Ecto neural progenitor cell (in vitro differentiated cells): ENCODE measurements at places on chromosomes 6 and 20.

GRCh38 chr20:41055679-41056078 is 27.1 kb downstream of the TOP1 start:
- DNase-seq, result no peak

GRCh38 chr6:95365454-95365853 is 211.9 kb upstream of the MANEA start:
- DNase-seq, result no peak

- DNase-seq, result no peak
Observed at GRCh38 chr20:11726026-11726425, 191.7 kb upstream of the BTBD3 start.

DNA sequence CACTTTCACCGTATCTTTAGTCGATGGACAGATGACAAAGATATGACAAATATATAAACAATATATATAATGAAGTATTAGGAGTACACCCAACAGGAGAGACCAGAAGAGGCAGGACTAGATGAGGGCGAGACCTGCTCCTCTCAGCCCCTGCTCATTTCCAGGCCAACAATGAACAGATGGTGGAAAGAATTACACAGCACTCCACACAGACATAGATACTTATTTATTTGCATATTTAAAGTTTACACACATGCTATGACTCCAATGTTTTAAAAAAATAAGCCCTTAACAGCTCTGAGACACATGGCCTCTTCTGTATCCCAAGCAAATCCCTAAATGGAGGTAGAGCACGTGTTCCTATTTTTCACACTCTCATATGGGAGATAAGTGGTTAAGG is 10.4 kb downstream of the FAM210B start:
- DNase-seq, result no peak

- no peak for DNase-seq
Observed at GRCh38 chr6:52596371-52597028, 19.6 kb upstream of the TRAM2 start.

DNA sequence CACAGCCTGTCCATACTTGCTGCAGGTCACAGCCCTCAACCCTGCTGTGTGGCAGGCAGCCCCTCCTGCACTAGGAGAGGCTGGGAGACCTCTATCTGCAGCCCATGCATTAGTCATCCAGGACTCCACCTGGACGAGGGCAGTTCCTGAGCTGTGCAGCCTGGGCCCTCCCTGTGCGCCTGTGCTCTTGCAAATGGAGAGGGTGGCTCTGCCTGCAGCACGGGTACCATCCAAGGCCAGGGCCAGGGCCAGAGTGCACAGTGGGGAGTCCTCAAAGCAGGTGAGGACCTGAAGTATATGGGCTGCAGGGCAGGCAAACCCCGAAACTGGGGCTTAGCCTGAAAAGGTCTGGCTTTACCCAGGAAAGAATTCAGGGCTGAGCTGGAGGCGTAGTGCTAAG is 89.8 kb upstream of the PHACTR3 start:
- no peak for DNase-seq

- no peak for DNase-seq
Observed at GRCh38 chr6:126738146-126738545, 380.3 kb upstream of the RSPO3 start.

- no peak for DNase-seq
Observed at GRCh38 chr20:41478026-41478425, 111.4 kb upstream of the EMILIN3 start.

DNA sequence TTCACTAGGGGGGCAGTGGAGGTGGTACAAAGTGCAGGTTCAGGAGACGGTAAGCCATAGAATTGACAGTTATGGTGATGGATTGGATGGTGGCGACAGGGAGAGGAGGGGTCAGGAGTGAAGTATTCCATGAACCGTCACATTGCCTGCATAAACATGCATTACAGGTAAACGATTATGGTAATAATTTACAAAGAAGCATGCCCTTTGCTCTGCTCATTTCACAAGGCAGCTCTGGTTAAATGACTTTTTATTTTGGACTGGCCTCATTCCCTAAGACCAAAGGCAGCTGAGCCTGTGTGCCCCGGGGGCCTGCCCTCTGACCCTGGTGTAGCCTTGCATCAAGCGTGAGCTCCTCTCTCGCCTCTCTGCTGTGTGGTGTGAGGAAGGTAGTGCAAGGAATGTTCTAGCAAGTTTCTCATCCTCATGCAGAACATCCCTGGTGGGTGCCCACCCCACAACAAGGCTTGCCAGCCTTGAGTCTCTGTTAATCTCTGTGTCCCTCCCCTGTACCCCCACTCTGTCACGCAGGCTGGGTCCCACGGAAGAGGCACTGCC is 59.0 kb downstream of the PPP1R14C start:
- peak; percentile 59 for DNase-seq

DNA sequence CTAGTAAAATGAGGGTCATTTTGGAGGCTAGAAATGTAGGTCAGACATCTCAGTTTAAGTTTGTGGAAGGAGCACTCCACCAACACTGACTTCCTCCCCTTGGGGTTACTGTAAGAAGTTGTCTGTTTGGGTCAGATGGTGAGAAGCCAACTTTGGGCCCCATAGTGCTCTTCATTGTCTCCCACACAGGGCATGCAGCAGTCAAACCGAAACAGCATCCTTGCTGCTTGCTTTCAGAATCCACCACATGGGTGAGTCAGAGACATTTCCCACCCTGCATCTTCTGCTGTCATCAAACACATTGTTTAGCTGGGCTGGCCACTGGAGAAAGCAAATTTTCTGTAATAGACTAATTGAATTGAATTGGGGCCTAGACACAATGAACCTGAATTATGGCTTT is 16.8 kb downstream of the IL17F start:
- no peak for DNase-seq

DNA sequence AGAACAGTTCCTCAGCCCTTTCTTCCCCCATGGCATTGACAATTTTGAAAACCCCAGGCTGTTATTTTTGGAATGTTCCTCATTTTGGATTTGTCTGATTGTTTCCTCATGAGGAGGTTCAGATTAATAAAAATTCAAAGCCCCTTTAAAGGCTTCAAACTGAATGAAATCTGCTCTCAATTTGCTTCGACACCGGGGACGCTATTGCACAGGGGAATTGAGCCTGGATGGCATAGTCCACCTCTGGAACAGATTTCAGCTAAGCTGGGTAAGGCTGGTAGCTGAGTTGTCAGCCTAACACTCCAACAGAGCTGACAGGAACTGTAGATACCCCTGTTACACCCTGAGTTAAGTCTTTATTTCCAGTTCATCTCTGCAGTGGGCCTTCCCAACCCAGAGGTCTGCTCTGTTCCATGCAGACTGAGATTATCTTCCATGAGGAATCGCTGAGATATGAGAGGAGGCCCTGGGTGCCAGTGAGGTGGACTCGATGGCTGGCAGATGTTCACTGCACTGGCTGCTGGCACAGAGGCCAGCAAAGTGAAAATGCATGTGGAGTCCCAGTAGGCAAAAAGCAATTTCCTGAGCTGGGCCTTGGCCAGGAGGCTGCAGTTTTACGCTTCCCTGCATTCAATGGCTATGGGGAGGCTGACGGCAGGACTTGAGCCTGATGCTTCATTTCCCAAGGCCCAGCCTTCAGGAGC is 73.3 kb upstream of the PAX1 start:
- DNase-seq, result no peak

DNA sequence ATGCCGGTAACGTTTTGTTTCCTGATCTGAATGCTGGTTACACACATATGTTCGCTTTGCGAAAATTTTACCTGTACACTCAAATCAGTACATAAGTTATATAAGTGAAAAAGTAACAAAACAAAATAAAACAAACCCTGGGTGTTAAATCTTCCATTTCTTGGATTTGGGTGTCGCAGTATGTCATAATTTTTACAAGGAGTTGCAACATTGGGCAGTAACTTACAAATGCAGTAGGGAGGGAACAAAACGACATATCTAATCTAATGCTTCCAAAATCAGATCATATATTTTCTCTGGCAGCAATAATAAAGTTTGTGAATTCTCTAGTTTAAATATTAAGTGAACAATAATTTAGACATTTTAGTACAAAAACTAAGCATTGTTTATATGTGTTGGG is 25.2 kb downstream of the SNX14 start:
- no peak for DNase-seq

- DNase-seq, result no peak
Observed at GRCh38 chr6:36104836-36105235, 25.5 kb upstream of the MAPK13 start.

- DNase-seq, result no peak
Observed at GRCh38 chr6:108764580-108764950, 83.7 kb upstream of the ARMC2 start.

- DNase-seq, result no peak
Observed at GRCh38 chr6:167150941-167151549, 6.7 kb downstream of the GPR31 start.

DNA sequence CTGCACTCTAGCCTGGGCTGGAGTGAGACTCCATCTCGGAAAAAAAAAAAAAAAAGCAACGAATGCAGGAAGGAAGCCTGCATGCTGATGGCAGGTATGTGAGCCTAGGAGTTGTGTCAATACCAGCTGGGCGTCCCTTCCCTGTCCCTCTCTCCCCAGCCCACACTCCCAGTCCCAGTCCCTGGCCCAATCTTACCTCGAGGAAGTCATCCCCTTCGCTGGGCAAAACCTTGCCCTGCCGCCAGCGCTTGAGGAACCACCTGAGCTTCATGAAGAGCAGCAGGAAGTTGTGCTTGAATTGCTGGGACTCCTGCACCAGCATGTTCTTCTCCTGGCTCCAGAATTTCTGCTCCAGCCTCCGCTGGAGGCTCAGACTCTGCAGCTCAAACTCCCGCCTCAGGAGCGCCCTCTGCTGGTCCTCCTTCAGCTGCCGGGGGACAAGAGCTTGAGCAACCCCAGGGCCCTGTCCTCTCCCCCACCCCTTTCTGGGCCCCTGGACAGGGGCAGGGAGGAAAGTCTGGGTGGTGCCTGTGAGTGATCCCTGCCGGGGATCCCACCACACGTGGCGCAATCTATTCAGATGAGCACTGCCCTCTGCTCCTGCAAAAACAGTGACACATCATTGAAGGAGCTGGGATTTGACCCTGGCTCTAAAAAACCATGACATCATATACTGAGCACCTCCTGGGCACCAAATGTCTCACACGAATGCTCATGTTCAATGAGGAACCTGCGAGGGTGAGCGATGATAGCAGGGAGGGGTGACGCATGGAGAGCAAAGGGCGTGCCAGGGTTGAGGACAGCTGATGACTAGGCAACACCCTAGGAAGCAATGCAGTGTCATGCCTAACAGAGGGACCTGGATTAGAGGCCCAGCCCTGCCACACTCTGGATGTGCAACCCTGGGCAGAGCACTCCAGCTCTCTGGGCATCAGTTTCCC is 35.0 kb upstream of the DSN1 start:
- DNase-seq, result peak; percentile 80

DNA sequence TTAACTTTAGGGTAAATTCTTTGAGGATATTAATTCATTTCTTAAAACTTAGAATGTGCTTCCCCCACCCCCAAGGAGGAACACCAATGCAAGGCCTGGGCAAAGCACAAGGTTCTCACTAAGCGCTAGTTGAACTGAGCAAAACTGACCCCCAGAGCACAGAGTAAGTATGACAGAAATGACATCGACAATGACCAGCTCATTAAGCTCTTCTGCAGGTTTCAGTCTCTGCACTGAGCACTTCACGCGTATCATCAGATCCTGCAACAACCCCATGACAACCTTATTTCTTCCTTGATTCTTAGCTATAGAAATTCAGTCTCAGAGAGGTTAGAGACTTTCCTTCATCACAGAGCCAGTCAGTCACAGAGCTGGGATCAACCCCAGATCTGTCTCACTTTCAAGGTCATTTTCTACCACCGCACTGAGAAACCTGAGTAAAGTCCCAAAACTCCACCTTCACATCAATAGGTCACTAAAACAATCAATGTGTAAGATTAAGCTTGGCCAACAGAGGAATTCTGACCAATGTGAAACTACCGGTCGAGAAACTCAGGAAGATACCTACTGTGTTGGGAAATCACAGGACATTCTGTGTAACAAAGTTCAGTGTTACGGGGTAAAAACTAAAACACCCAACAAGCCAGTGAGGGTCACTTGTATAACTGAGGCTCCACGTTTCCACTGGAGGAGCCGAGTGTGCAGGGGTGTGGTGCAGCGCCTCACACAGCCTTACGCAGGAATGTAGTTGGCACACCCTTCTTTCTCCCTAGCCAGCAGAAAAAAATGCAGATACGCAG is 129.0 kb upstream of the FOXQ1 start:
- DNase-seq, result no peak

- DNase-seq, result no peak
Observed at GRCh38 chr6:139597771-139598755, 223.6 kb upstream of the CITED2 start.

DNA sequence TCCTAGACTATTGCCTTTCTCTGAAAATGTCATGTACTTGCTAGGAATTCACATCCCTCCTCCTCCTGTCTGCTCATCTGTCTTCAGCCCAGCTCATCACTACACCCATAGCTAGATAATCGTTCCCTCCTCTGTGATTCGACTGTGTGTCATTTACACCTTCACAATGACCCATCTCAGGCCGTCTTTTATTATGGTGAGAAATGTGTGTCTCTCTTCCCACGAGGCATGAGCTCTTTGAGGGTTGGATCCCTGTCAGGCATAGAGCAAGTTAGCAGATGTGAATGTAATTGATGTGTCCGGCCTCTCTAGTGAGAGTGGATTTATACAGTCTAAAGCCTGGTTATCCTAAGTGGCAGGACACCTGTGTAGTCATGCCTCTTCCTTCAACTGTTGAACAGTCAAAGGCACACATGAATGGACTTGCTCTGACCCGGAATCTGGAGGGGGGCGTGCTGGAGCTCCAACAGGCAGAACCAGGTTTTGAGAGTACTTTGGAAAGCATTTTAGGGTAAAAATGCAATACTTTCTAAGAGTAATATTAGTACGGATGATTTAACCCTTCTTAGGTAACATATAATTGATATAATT is 182.1 kb downstream of the UTRN start:
- no peak for DNase-seq

DNA sequence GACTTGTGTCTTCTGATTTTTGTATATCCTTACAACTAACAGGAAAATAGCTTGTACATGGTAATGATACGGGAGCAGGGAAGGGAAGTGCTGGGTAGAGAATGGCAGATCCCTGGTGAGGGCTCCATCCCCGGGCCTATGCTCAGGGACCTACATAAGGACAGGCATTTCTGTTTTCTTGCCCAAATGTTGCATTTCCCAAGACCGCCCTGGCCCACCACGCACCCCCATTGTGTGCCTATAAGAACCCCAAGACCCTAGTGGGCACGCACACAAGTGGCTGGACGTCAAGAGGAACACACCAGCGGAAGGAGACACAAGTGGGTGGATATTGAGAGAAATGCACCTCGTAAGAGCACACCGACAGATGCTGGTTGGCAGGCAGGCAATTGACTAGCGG is 616.3 kb upstream of the MAN1A1 start:
- no peak for DNase-seq

- no peak for DNase-seq
Observed at GRCh38 chr20:8648466-8648865, 420.4 kb upstream of the PLCB4 start.

- no peak for DNase-seq
Observed at GRCh38 chr6:26431258-26432172, 8.8 kb upstream of the BTN3A3 start.

GRCh38 chr6:52576392-52577021 is 353 bp downstream of the TRAM2 start:
- DNase-seq, result no peak
